ENCODE measurements at places on chromosomes 6 and 20.
A peak's percentile ranks its signal among the peaks of the same experiment; 100 is the strongest.

GRCh38 chr6:34082864-34083626, 62.8 kb downstream of the GRM4 start:
- no peak for DNase-seq

DNA sequence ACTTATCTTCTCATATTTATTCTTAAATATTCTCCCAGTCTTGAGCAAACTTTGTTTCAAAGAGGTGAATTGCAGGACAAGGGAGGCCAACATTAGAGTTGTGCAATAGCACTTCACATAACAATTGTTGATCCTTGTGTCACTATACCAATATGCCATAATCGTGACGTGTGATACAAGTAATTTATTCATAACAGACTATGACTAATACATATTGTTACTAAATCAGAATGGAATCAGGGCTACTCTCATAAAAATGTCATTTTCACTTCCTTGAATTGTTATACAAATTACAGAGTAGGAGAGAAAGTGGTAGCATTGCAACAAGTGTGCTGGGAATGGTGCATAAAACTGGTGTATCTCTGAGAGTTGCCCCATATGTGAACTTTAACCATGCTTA, 37.2 kb upstream of the PLCB1 start:
- DNase-seq = peak; percentile 61

DNA sequence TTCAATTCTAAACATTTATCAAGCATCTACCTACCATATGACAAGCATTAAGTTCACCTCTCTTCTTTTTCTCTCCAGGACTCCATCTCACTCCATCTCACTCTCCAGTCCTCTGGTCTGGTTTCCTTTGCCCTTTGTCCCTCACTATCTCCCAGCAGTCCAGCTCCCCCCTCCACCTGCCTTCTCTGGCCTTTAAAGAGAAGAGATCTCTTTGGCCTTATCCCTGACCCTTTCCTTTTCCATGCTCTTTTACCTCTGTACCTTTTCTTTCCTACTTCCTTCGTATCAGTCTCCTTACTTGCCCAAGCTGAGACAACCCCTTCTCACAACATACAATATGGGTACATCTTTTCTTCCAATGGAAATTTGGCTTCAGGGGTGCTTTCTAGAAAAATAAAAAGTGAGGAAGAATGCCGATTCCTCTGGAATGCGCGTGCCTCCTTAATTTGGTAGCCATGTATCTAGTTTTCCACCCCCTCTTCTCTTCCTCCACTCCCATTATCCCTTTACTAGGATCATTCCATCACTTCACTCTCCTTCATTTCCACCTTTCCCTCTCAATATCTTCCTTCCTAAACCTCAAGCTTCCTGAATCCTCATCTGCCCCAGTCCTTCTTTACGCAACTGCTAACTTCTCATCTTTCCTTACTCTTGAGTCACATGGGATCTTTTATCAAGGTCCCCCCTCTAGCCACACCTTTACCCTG, 745 bp upstream of the AGPAT1 start:
- peak; percentile 84 for DNase-seq

DNA sequence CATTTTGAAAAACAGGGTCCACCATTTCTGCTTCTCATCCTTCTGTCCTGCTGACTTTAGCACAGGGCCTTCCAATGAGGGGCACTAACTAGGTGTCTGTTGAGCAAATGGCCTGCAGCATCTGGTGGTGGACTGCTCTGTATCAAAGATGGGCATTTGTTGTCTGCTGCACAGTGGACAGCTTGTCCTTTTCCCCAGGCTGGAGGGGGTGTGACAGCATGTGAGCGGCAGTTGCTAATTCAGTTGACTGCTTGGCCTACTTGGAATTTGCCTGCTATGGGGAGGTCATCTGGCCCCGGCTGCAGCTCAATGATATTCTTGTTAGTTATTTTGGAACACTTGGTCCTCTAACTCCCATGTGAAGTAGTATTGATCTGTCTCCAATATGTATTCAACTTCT, 93.7 kb downstream of the SH3BGRL2 start:
- DNase-seq = no peak

DNA sequence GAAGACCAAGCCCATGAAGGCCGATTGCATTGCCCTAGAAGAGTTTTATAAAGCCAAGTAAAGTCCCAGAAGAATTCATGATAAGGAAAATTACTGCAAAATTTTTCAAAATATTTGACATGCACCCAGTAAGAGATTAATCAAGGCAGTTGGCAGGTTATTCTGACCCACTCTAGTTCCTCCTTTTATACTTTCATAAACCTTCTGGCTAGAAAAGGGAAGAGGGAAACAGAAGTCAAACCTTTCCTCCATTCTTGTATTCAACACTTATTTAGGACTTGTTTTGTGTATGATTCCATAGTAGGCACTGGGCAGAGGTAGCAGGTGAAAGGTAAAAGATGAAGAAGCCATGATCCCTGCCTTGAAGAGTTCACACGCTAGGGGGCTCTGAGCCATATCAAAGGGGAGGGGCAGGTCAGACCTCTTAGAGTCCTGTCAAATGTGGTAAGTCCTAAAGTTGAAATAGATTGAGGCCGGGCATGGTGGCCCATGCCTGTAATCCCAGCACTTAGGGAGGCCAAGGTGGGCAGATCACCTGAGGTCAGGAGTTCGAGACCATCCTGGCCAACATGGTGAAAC, 85.4 kb downstream of the NDUFAF5 start:
- DNase-seq = no peak

Measured in epithelial cell of esophagus (primary cell).